ENCODE measurements at places on chromosomes 4 and X.

- no peak for DNase-seq
Observed at GRCh38 chr4:169615467-169616106, 3.2 kb upstream of the NEK1 start.

DNA sequence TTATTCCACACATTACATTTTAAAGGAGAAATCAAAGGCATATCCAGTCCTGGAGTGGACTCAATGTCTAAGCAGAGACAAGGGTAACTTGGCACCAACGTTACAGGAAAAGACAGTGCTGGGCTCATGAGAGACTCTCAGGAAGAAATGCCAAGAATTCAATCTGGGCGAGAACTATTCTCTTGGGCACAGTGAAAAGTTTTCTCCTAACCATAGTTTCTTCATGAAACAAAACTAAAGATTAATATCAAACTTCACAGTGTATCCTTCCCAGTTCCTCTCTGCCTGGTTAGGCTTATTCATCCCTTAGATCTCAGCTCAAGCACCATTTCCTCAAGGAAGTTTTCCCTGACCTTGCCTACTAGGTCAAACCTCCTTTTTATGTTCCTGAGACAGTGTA is 109.4 kb upstream of the TLL1 start:
- DNase-seq, result no peak

DNA sequence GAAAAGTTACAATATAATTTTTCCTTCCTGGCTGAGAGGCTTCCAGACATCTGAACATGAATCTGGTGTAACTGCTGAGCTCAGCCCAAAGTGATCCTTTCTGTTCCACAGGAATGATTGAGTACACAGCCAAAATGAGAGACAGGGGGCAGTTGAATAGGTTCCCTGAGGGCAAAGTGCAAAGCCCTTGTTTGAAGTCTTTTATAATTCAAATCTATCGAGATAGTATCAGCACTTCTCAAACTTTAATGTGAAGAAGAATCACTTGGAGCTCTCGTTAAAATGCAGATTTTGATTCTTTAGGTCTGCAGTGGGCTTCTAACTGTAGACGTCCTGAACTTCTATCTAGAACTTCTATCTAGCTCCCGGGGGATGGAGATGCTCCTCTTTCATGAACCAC is 54.4 kb upstream of the BMP2K start:
- no peak for DNase-seq

GRCh38 chr4:76954489-76954888 is 4.9 kb downstream of the SEPTIN11 start:
- no peak for DNase-seq

- DNase-seq, result no peak
Observed at GRCh38 chr4:37471971-37472370, 214.2 kb downstream of the RELL1 start.

- DNase-seq, result no peak
Observed at GRCh38 chrX:65493431-65493830, 41.2 kb downstream of the LAS1L start.

GRCh38 chr4:87802858-87803257 is 3.5 kb downstream of the IBSP start:
- DNase-seq, result no peak

DNA sequence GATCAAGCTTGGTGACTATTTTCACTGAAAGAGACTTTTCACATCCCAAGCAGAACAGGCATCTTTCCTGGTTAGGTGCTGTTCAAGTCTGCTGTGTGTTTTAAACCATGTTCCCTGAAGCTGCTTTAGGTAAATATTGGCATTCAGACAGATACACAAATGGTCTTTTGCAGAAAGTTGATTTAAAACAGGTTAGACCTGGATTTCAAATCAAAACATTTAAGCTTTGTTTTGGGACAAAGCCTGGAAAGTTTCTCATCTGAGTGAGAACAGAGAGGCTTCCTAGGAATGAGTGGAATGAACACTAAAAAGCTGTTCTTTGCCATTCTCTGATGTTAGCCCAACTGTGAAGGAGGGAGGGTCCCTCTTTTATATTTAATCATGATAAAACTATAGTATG is 10.1 kb downstream of the ANXA3 start:
- no peak for DNase-seq

GRCh38 chr4:43456383-43456782 is 563.9 kb downstream of the GRXCR1 start:
- no peak for DNase-seq

DNA sequence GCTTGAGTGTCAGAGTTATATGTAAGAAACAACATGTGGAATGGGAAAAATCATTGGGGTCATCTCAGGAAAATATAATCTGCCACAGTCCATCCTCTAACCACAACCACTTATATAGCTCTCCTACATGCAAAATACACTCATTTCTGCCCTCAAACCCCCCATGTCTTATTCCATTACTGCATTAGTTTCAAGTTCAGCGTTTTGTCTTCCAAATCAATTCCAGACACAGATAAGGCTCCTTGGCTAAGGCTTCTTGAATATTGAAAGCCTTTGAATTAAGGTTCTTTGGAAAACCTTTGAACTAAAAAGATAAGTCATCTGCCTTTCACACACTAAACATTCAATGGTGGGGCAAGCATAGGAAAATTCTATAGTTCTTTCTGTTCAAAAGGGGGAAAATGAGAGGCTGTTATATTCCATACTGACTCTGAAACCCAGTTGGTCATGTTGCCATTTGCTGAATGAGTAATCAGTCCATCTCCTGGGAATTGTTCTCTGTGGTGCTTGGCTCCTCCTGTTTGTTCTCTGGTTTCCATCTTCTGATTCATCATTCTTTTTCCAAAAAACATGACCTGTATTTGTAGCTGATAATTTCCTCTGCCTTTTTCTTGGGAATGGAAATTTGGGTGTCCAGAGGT is 218.7 kb downstream of the BMPR1B start:
- DNase-seq, result no peak

GRCh38 chrX:110399497-110399896 is 40.8 kb downstream of the RTL9 start:
- DNase-seq, result no peak

GRCh38 chr4:2354760-2355159 is 63.7 kb downstream of the ZFYVE28 start:
- no peak for DNase-seq

Data from stimulated activated CD8-positive, alpha-beta memory T cell treated with anti-CD3 and anti-CD28 coated beads, Interleukin-4, amount 100 ng/mL, for 4 hours (primary cell).